ENCODE measurements at places on chromosomes 6 and 20.

DNA sequence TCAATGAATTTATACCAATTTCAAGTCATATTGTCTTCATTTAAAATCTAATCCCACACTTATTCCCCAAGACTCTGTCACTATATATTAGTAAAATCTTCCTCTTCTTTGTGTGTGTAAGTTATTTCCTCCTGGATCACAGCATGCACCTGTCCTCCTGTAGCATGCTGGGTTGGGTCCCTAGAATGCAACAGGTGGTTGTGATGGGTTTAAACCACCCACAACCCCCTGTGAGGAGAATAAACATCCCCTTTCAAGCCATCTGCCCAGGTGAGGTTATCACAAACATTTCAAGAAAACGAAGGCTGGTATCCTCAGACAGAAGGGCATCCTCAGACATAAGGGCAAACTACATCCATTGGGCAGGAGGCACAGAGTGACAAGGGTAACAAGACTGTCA lies 26.4 kb downstream of the DZANK1 start:
- DNase-seq: no peak

DNA sequence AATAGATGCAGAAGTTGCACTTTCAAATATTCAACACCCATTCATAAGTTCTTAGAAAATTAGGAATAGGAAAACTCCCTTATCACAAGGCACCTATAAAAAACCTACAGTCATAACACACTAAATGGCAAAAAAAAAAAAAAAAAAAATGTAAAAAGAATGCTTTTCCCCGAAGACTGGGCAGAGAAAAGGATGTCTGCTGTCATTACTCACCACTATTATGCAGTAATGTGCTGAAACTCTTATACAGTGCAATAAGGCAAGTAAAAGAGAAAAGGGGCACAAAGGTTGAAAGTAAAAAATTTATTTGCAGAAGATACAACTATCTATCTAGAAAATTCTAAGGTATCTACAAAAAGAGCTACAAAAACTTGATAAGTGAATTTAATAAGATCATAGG lies 607.8 kb upstream of the ARID1B start:
- no peak for DNase-seq

DNA sequence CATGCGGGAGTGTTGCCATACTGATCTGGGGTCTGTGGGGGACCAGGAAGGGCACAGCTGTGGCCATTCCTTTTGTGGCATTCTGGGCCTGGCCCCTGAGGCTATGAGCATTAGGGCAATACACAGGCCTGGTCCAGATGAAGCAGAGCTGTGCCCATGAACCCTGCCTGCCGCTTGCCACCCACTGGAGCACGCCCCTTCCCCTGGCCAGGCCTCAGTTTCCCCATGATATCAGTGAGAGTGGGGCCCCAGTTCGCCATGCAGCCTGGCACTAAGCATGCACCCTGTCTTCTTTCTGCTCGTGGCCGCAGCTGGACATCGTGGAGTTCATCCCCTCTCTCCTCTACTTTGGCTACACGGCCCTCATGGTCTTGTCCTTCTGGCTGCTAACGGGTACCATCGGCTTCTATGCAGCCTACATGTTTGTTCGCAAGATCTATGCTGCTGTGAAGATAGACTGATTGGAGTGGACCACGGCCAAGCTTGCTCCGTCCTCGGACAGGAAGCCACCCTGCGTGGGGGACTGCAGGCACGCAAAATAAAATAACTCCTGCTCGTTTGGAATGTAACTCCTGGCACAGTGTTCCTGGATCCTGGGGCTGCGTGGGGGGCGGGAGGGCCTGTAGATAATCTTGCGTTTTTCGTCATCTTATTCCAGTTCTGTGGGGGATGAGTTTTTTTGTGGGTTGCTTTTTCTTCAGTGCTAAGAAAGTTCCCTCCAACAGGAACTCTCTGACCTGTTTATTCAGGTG lies 42.4 kb downstream of the PLAGL2 start:
- no peak for DNase-seq

GRCh38 chr6:137783710-137784109 lies 83.3 kb upstream of the TNFAIP3 start:
- no peak for DNase-seq

- DNase-seq: no peak
Observed at GRCh38 chr6:125268765-125269164, 33.0 kb downstream of the HDDC2 start.

GRCh38 chr6:143894655-143895054 lies 30.4 kb downstream of the ZC2HC1B start:
- DNase-seq: no peak

DNA sequence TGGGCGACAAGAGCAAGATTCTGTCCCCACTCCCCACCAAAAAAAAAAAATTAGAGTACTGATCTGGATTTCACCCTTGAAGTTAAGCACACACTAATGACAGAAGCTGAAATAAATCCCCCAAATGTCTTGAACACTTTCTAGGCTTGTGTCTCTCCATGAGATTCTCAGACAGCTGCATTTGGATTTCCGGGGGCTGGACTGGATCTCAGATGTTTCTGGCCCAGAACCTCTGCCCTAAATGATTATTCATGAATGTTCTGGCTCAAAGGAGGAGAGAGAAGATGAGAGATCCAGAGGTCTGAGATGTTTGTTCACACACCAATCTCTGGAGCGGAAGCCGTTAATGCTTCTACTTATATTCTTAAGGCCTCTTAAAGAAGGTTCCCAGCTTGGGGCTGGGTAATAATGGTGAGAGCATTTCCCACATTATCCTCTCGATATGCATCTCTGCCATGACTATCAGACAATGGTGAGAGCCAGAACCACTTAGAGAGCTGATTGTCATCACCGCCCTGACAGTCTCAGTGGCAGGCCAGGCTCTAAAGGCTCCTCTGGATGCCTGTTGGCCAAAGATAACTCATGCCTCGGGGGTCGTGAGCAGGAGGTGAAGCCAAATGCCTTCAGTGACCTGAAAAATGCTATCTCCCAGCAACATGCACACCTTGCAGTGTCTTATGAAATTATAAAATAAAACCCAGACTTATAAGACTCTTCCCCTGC lies 127.9 kb upstream of the AGPAT4 start:
- no peak for DNase-seq

DNA sequence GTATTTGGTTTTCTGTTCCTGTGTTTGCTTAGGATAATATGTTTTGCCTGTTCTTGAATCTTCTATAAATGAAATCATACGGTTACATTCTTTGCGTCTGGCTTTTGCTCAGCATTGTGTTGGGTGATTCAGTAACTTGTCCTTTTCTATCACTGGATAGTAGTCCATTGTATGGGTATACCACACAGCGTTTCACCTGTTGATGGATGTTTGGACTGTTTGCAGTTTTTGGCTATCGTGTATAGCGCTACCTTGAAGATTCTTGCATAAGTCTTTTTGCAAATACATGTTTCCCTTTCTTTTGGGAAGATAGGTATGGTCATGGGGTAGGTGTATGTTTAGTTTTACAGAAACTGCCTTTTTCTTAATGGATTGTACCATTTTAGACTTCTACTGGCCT lies 9.5 kb downstream of the MYBL2 start:
- no peak for DNase-seq

DNA sequence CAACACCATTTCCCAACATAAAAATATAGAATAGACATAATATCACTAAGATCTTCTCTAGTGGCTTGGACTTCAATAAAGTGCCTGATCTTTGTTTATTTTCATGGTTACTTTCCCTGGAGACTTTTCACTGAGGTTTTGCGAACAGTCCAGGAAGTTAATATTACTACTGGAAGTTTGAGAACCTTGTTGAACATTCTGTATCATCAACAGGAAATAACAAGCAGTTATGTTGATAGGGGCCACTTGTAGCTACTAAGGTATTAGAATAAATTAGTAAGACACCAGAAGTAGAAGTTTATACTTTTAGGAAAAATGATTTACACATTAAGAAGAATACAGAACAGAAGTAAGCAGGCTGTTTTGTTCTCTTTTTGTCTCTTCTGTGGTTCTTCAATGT lies 180.2 kb downstream of the TFAP2B start:
- DNase-seq: no peak

DNA sequence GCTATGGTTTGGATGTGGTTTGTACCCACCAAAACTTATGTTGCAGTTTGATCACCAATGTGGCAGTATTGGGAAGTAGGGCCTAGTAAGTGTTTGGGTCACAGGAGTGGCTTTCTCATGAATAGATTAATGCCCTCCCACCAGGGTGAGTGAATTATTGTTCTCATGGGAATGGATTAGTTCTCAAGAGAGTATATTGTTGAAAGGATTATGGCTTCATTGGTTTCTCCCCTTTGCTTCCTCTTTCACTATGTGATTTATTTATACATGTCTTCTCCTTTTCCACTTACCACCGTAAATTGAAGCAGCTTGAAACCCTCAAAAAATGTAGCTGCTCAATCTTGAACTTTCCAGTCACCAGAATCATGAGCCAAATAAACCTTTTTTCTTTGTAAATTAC lies 10.8 kb downstream of the UFL1 start:
- DNase-seq: no peak

GRCh38 chr20:59139998-59140397 lies 23.6 kb upstream of the ZNF831 start:
- DNase-seq: no peak

GRCh38 chr6:57221191-57221935 lies 744 bp downstream of the RAB23 start:
- DNase-seq: peak; percentile 34

DNA sequence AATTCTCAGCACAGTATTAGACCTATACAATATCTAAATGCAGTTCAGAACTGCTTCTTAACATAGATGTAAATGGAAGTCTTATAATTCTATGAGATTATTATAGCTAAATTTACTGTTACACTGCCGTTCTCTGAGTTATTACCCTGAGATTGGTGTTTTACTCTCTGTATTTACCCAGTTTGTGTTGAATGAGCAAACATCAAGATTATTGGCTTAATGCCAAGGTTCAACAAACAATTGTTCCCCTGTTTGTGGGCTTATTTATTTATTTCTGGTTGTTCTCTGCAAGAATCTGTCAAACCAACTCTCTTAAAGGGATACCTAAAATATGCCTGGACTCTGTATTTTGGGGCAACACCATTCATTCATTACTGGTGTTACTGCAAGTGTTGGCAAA lies 5.2 kb upstream of the STMND1 start:
- no peak for DNase-seq

DNA sequence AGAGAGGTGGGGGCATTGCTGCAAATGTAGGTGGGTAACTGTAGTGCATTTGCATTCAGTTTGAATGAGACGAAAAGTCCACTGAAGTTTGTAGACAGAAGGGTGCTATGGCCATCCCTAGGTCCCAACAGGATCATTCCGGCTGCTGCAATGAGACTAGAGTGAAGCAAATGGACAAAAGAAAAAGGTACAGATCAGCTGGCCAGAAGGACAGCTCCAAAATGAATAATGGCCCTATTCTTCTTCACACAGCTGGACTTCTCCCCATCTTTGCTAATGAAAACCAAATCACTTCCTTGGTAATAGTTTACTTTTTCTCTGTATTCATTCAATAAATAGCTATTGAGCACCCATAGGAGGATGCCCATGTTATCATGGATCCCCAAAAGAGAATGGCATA lies 56.4 kb upstream of the TPD52L1 start:
- DNase-seq: no peak

DNA sequence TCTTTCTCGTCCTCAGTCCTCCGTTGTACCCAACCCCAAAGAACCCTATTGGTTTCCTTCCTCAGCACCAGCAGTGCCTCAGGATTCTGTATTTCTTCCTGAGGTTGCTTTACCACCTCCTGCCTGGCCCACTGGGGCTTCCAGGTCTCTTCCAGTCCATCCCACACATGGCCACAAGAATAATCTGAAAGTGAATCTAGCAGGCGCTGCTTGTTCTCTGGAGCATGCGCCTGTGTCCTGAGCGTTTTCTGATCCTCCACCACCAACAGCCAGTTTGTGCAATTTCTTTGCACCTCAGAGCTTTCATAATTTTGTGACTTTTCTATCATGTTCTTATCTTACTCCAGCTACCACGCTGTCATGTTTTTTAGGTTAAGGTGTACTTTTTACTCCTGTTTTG lies 11.6 kb upstream of the HSP90AB1 start:
- no peak for DNase-seq

DNA sequence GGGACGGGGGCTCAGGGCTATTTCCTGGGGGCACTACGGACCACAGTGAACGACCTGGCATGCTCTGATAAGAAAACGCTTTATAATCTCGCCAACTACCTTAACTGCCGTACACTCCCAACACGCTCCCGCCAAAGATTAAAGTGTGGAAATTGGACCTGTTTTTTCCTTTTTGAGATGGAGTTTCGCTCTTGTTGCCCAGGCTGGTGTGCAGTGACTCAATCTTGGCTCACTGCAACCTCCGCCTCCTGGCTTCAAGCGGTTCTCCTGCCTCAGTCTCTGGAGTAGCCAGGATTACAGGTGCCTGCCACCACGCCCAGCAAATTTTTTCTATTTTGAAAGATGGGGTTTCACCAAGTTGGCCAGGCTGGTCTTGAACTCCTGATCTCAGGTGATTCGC lies 346 bp upstream of the SLC44A4 start:
- no peak for DNase-seq

GRCh38 chr6:12457094-12457493 lies 166.9 kb downstream of the EDN1 start:
- DNase-seq: no peak

GRCh38 chr6:40500227-40500626 lies 86.9 kb downstream of the LRFN2 start:
- no peak for DNase-seq

DNA sequence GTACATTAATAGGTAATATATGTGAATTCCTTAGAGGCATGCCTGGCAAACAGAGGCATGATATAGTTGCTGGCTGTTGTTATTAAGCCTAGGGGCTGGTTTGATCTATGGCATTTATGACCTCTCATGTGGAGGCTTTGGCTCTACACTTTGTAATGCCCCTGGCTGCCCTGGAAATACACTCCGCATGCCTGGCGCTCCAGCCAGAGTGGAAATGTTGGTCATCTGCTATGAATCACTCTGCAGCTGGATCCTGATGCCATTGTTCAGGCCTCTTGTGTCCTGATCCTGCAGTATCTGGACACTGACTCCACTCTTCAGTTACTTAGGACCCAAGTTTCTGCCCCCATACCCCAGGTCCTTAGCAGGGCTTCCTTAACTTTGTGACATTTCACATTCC lies 200.5 kb upstream of the PCSK2 start:
- DNase-seq: no peak
